Cerebellar cortex (tissue), 1 donor: ENCODE measurements at places on chromosomes 2 and 18.

- no peak for DNase-seq
Observed at GRCh38 chr18:29855637-29856036, 1186.9 kb downstream of the DSC3 start.

DNA sequence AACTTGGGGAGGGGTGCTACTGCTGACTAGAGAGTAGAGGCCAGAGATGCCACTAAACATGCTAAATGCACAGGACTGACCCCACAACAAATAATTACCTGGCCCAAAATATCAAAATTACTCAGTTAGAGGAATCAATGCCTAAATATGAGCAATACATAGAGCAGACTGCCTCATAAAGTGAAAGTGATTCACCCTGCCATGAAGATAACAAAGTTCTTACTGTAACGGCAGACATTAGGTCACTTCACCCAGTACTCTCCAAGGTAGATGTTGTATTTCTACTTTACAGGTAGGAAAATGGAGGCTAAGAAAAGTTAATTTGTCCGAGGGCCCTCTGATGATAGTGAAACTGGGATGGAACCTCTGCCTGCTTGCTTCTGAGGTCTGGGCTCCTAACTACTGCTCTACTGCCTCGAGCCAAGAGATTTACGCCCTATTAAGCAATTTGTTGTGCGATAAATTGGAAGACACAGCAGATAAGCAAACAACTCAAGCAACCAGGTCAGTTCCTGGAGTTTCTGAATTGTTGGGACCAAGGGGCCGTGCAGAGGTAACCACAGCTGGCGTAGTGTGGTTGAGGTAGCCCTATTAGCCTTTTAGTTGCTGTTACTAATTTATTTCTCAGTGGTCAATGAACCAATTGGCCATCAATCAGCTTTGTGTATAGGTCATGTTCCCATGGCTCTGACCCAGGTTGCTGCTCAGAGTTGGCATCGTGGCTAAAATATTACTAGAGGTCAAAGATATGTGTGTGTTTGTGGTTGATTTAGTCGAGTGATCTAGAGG lies 4.8 kb downstream of the DHRS9 start:
- no peak for DNase-seq

GRCh38 chr2:170846314-170846713 lies 29.6 kb downstream of the GAD1 start:
- DNase-seq = no peak

DNA sequence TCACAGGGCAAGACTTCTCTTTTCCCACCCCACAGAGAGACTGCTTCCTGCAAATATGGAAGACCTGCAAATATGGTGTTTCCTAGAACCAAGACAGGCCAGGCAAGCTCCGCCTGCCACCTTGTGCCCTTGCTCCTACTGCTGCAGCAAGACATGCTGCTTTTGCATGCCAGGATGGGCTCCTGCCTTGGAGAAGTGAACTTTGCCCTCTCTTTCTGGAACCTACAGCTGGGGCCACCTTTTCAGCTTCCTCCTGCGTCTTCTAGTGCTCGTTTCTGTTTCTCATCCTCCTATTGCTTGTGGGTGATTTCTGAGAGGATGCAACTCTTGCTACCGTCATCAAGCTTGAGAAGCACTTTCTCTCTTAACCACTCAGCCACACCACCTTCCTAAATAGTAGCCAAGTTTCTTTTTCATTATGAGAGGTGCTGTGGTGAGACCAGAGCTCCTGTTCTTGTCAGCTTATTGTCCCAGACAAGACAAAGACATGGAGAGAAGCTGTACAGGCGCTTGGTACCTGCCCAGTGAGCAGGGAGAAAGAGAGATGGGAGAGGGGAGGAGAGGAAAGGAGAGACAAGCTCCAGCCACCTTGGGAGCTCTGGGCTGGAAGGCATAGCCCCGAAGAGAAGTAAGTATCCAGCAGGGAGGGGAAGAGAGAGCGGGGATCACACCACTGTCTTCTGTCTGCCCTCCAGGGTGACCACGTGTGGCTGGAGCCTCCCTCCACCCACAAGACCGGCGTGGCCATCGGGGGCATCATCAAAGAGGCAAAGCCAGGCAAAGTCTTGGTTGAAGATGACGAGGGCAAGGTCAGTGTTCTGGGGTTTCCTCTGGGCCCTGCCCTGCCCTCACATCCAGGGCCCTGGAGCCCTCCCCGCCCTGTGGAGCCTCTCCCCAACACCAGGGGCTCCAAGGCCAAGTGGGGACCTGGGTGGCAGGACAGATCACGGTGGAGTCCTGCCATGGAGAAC lies 28.3 kb downstream of the MYO7B start:
- DNase-seq = no peak

DNA sequence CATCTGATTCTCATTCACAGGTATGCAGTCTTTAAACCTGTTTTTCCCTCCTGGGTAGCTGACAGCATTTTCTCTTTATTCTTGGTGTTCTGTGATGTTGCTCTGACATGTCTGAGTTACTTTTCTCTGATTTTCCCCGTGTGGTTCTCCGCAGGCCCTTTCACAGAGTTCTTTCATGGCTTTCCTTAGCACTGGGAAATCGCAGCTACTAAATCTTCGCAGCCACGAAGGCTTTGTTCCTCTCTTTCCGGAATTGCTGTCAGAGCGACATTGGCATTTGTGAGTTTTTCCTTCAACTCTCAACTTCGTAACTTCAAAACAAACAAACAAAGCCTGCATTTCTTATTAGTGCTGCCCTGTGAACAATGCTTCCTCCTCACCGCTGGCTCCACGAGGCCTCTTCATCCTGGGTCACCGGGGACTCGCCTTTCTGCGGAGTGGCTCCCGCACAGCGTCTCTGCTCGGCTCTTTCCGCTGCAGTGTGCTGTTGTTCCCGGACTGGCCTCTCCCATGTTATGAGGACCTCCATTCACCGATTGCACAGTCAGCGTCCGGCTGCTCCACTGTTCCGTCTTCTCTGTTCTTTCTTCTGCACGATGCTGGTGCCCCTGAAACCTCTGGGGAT lies 16.1 kb downstream of the COLEC11 start:
- DNase-seq = no peak

DNA sequence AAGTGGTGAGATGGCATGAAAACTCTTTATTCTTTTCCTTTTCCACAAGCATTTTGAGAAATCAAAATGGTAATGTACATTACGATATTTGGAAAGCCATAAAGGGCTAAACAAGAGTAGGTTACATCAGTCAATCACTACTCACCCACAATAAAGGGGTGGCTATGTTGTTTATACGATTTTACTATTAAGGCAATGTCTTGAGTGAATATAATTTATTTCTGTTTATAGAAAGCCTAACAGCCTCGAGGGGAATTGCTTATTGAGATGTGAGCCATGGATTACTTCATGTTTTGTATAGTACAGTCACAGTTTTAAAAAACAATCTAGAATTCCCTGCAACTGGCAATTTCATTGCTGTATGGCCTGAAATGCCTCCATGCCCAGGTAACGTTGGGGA lies 237.5 kb upstream of the RBBP8 start:
- no peak for DNase-seq

DNA sequence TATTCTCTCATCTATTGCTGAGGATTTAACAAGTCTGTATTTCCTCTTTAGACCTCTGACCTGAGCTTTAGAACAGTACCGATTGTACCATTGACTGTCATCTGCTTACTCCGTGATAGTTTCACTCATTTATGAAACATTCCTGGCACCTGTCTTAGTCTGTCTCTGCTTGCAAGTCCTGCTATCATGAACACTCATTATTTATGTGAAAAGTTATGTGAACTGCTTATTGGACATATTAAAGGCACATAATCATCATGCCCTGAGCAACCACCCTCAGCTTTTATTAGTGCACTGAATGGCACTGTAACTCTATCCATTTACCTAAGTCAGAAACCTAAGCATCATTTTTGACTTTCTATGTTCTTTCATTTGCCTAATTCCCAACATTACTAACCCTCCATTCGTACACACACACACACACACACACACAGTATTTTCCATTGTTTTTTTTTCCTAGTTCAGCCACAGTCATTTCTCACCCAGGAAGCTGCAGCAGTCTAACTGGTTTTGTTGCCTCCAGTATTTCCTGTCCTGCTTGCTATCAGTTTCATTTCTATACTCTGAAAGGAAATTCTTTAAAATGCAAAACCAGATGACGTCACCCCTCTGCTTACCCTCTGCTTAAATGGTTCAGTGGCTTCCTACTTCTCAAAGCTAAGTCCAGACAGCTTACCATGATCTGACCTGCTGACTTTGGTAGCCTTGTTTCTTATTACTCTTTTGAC lies 146.1 kb downstream of the HAUS1 start:
- no peak for DNase-seq

DNA sequence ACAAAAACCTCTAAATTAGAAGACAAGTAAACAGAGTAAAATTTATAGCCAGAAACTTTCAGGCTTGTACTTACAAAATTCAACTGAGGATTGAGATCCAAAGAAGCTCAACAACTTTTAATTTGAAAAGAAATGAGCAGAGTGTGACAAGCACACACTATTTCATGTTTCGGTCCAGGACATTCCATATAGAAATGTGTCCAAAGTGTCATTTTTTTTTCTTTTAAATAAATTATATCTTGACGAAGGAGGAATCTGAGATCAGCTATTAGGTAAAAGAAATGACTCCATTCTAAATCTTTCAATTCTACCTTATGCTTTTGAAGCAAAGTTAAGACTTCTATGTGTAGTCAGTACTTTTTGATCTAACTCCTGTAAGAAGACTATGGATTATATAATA lies 4.6 kb downstream of the FN1 start:
- no peak for DNase-seq

DNA sequence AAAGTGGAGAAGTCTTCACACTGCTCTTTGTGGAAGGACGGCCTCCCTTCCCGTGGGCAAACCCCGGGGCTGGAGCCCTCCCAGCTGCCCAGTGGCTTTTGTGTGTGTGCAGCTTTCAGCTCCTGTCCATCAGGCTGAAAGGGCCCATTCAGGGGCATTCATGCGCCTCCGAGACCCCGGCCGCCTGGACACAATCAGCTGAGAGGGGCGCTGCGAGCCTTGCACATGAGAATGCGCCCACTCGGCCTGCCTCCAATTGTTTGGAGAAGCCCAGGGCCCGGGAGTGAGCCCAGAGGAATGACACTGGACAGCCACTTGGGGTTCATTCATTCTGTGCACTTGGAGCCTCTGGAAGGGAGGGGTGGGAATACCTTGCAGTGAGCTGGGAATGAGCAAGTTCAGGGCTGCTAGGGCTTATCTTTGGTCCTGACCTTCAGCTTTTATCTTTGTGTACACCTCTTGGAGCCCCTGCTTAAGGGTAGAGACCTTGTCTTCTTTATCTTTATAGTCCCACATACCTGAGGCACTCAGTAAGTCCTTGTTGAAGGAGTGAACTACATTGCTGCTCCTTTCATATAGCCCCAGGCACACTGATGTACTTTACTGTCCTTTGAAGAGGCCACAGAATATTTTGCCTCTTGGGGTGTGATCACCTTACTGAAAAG lies 56.5 kb downstream of the TCF7L1 start:
- peak; percentile 16 for DNase-seq

DNA sequence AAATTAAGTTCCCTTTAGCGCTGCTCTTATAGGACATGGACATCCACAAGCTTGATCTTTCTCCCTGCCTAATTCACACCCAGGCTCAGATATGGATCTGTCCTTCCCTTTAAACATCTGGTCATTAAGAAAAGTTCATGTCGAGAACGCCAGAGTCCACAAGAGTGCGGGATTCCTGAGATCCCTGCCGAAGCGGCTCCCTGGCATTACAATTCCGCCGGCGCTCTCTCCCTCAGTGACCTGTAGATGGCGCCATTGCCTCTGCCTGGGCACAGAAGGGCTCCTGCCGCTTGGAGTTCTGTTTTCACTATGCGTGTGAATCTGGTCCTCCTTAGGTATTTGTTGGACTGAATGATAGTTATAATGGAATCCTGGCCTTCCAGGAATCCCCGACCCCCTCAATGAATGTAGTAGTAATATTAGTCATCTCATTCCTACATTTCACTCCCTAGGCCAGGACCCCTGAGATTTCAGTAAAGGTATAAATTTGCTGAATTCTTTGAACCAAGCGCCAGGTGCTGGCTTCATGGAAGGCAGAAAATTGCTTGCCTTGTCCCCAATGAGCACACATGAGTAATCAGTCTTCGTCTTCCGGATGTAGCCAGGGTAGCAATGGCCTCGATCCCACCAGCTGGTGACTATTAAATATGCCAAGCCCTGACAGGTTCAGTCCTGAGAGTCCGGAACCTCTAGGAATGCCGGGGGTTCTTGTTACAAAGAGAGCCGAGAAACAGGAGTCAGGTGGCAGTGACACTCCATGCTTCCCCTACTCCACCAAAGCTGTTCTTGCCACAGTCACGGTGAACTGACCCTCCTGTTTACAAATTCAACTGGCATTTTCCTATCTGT lies 26.4 kb upstream of the CD207 start:
- peak; percentile 86 for DNase-seq

GRCh38 chr2:96413323-96413722 lies 77.8 kb downstream of the NCAPH start:
- no peak for DNase-seq

GRCh38 chr2:166895243-166895642 lies 7.0 kb downstream of the XIRP2 start:
- no peak for DNase-seq

GRCh38 chr2:172749388-172749787 lies 13.7 kb downstream of the RAPGEF4 start:
- no peak for DNase-seq

- no peak for DNase-seq
Observed at GRCh38 chr2:100359576-100359975, 37.3 kb upstream of the LONRF2 start.

- DNase-seq = peak; percentile 89
Observed at GRCh38 chr2:207970147-207970825, 55.0 kb downstream of the PLEKHM3 start.

- no peak for DNase-seq
Observed at GRCh38 chr18:59155153-59155552, 15.5 kb downstream of the SEC11C start.

DNA sequence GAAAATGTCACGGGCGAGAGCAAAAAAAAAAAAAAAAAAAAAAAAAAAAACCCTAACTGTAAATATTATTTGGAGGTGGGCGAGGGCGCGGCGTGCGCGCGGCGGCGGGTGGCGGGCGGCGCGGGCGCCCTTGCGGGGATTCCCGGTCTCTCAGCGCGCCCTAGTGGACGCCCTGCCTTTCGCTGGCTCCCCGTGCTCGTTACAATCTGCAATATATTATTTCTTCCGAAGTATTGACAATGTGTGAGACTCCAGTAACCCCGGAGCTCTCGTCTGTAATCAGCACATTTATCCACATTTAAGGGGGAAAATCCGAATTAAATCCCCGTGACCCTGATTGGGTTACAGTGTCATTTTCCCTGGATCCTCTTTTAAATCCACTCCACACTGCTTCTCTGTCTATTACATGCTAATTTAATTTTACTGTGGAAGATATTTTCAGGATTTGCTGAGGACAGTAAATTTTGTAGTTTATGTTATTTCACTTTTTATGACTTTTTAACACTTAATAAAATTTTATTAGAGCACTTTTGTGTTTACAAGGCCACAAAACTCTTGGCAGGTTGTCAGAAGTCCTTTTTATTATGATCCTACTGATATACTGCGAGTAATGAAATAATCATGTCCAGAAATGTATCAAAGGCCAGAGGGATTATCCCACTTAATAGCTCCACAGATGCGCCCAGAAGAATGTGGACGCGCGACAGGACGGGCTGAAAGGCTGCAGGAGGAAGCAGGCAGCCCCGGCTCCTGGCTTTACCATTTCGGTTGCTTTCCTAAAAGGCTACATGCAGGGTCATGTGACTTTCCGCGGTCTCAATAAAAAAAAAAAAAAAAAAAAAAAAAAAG lies 369.1 kb downstream of the MTX2 start:
- DNase-seq = peak; percentile 30
